A549 treated with CpdA at 1 μM for 4 hours (cell line): ENCODE measurements at places on chromosomes 7 and 10. TPM values are rescaled to one million over a fixed set of nuclear protein-coding genes. Genes with fewer than 3 reads are reported as not detected.

PNLIP gene
- not detected in 5 replicates for total RNA-seq

PLEKHS1 gene
- total RNA-seq, result 0.02 to 0.13 TPM (median 0.07 TPM) in 4 of 5 replicates, not detected in the other

FANK1 gene
- 3.1 to 3.8 TPM (median 3.7 TPM) in 5 replicates for total RNA-seq

CPXM2 gene
- not detected in 5 replicates for total RNA-seq

HGF gene
- 0.06 TPM in 2 of 5 replicates, not detected in the others for total RNA-seq

HELLS gene
- 28.8 to 36.0 TPM (median 31.7 TPM) in 5 replicates for total RNA-seq

YAE1 gene
- total RNA-seq, result 18.4 to 30.6 TPM (median 20.4 TPM) in 5 replicates

REEP3 gene
- total RNA-seq, result 15.8 to 22.5 TPM (median 20.7 TPM) in 5 replicates

CHRM2 gene
- total RNA-seq, result not detected in 5 replicates

ZKSCAN1 gene
- total RNA-seq, result 6.6 to 11.3 TPM (median 9.3 TPM) in 5 replicates

ZSCAN21 gene
- 10.0 to 12.2 TPM (median 10.5 TPM) in 5 replicates for total RNA-seq

NRAP gene
- not detected in 5 replicates for total RNA-seq

PNLIPRP1 gene
- total RNA-seq, result not detected in 5 replicates
